ENCODE measurements at places on chromosomes 7 and 10.

DNA sequence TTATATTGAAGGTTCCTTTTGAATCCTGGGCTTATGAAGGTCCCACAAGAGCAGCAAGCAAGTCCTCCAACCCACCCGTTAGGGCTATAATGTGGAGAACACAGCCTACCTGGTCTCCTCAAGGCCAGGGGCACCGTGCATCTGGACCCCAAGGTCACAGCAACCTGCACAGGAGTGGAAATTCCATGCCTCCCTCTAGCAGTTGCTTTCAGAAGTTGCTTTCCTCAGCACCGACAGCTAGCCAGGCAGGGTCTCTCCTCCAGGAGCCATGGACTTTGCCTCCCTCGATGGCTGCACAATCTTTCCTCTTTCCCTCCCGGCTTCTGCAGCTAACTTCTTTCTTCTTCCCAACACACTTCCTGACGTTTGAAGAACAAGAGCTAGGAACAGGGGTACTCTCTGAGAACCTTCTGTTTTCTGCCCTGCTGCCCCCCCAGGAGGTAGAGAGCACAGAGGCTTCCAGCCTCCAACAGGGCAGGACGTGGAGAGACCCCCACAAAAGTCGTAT is 149.8 kb downstream of the PTPN20 start:
- no peak for DNase-seq

GRCh38 chr7:159114096-159114495 is 30.6 kb downstream of the VIPR2 start:
- DNase-seq = no peak

- DNase-seq = no peak
These were observed 19.3 kb upstream of the TOMM7 start for GRCh38 chr7:22841954-22842353.

- no peak for DNase-seq
These were observed 2.4 kb downstream of the CYP2E1 start for GRCh38 chr10:133529576-133529946.

DNA sequence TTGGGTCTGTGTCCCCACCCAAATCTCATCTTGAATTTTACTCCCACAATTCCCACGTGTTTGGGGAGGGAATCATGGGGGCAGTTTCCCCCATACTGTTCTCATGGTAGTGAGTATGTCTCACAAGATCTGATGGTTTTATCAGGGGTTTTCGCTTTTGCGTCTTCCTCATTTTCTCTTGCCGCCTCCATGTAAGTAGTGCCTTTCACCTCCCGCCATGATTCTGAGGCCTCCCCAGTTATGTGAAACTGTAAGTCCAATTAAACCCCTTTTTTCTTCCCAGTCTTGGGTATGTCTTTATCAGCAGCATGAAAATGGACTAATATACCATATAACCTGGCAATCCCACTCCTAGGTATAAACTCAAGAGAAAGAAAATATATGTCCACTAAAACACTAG is 25.9 kb upstream of the SP4 start:
- no peak for DNase-seq

DNA sequence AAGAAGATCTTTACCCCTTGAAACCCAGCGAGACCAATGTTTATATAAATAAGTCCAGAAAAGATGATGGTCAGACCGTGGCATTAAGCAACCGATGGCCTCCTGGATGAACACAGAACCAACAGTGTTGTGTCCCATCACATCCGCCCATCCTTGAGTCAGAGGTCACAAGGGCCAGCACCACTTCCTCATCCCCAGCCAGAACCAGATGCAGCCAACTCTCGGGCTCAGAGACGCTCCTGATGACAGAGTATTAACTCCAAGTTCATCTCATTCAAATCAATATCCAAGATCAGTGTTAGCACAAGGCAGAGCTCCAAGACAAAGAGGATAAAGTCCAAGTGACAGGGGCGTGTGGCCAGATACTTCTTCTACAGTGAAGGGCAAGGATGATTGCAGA is 63.5 kb downstream of the FAM53B start:
- DNase-seq = no peak

- no peak for DNase-seq
These were observed 110.0 kb downstream of the RELN start for GRCh38 chr7:103879411-103879810.

- no peak for DNase-seq
These were observed 420.4 kb upstream of the SEMA3A start for GRCh38 chr7:84614821-84615501.

- DNase-seq = no peak
These were observed 3.4 kb downstream of the DNMBP start for GRCh38 chr10:100006243-100006886.

- no peak for DNase-seq
These were observed 30.0 kb downstream of the GTF2IRD1 start for GRCh38 chr7:74483402-74484336.

DNA sequence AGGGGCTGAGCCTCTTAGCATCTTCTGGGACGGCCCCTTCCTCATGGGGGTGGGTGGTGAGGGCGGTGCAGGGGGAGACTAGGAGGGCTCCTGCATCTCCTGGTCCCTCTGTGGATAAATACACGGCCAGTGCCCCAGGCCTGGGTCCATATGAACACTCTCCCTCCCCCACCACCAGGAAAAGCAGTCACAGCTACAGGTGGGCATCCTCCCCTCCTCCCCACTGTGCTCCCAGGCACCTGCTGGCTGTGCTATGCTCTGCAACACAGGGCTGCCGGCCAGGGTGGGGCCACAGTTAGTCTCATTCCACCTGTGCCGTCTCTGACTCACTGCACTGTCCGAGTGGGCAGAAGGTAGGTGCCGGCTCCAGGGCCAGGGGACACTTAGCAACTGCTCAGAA is 87.3 kb upstream of the INSIG1 start:
- DNase-seq = no peak

DNA sequence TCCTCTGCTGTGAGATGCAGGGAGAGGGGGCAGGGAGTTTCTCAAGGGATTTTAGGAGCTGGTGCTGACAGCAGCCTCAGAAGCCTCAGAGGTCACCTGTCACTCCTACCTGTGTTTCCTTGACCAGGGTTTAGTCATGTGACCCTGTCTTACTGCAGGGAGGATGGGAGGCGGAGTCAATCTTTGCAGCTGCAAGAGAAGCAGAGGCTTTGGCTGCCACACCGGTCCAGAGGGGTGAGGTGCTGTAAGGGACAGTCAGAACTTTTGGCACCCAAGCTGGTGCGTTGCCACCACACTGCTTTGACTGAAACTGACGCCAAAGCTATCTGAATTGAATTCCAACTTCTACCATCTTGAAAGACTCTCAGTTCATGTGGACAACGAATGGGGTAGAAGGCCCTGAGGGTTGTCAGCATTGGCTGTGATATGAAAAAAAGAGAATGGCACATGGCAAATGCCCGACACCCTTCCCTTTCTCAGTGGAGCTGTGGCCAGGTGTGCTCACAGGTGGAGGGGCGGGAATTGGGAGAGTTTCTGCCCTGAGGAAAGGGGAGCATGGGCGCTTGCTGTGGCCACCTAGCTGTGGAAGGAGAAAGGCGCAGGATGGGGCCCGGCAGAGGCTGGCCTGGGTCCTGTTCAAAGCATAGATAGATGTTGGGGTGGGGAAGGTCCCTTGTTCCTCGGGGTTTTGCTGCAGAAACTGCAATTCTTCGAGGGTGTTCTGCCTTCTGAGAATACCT is 69.3 kb downstream of the ARHGAP22 start:
- DNase-seq = no peak

- no peak for DNase-seq
These were observed 141.6 kb downstream of the C1GALT1 start for GRCh38 chr7:7323921-7324320.

- no peak for DNase-seq
These were observed 1106.8 kb upstream of the LRRTM3 start for GRCh38 chr10:65818990-65819389.

GRCh38 chr10:79605308-79605707 is 5.4 kb upstream of the SFTPA1 start:
- no peak for DNase-seq

GRCh38 chr7:21071561-21072501 is 285.1 kb upstream of the SP8 start:
- DNase-seq = no peak

DNA sequence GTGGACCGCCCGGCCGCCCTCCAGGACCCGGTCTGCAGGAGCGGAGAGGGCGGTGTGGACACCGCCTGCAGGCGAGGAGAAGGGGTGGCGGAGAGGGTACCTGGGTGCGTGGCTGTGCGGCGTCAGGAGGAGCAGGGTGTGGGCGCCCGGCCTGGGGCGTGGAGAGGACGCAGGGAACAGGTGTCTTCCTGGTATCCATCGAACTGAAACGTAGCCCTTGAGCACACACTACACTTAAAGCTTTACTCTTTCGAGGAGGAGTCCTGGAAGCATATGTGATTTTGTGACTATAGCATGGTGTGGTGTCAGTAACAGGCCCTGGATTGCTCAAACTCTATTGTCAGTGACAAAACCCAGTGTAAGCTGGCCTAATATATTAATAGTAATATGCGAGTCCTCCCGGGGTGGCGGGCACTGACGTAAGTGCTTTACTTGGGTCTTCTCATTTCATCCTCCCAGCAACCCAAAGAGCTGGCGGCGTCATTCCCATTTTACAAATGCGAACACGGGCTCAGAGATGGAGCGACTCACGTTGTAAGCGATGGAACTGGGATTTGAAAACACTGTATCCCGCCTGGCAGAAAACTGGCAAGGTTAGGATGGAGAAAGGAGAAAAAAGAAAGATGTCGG is 508 bp upstream of the TECPR1 start:
- no peak for DNase-seq

DNA sequence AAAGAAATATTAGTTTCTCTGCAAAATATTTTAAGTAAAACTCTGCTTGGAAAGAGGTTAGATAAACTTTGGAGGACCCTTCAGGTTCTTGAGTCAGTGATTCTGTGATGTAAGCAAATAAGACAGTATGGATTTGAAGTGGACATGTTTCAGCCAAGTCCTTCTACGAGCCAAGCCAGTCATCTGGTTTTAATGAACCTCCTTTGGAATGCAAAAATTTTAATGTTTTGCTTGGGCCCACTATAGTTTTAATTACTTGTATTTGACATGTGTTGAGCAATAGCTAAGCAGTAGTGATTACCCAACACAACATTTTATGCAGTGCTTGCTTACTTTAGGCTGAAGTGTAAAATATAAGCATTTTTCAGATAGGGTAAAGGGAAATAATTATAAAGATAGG is 296.3 kb upstream of the SEMA3D start:
- peak; percentile 10 for DNase-seq

DNA sequence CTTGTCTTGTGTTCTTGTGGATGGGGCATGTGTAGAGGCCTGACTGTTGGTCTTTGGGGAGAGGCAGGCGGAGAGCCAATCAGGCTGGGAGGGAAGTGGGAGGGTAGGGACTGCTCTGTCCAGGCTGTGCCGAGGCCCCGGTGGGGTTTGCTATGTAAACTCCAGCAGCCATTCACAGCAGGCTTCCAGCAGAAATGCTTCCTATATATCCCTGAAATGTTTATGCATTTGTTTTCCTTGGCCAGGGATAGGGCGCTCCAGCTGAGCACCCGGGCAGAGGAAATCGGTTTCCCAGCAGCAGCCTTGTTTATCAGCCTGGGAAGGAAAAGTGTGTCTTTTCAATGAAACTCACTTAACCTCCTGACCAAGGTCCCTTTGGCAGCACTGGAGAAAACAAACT is 18.3 kb upstream of the AQP1 start:
- DNase-seq = no peak

GRCh38 chr10:128476845-128477244 is 350.6 kb upstream of the MKI67 start:
- DNase-seq = no peak

GRCh38 chr10:30645340-30645827 is 15.8 kb upstream of the LYZL2 start:
- DNase-seq = no peak
